ENCODE measurements at places on chromosomes 12 and 14. TPM values are rescaled to one million over a fixed set of nuclear protein-coding genes. Genes with fewer than 3 reads are reported as not detected.
A peak's percentile ranks its signal among the peaks of the same experiment; 100 is the strongest.

- DNase-seq, result no peak
These were observed 174.6 kb downstream of the SLC25A21 start for GRCh38 chr14:36997843-36998242.

- DNase-seq, result no peak
These were observed 142.8 kb downstream of the SCARB1 start for GRCh38 chr12:124720681-124721500.

DNA sequence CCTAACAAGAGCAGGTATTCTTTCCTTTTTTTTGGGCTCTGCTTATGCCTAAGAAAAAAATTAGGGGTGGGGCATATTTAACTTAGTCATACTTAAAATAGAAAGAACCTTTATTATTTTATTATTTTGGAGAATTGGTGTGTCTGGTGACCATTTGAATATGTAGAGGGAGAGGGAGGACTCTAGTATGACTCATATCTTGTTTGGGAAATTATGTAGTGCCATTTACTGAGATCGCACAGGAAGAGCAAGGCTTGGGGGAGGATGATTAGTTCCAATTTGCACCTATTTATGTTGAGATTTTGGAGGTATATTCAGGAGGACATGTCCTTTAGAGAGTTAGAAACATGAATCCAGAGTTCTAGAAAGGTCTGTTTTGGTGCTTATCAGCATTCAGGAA is 9.9 kb downstream of the ZNF410 start:
- DNase-seq, result no peak

DNA sequence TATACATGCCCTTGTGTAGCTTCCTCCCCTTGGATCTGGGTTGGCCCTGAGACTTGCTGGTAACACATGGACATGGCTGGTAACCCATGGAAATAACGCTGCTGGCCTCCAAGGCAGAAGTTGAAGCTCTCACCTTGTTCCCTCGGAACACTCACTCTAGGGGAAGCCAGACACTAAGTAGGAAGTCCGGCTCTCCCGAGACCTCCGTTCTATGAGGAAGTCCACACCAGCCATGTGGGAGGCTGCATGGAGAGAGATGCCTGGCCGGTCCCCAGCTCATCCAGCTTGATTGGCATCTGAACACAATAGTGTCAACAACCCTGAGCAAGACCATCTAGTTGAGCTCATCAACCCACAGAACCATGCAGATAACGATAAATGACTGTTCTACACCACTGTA is 39.7 kb upstream of the VRK1 start:
- DNase-seq, result no peak

DNA sequence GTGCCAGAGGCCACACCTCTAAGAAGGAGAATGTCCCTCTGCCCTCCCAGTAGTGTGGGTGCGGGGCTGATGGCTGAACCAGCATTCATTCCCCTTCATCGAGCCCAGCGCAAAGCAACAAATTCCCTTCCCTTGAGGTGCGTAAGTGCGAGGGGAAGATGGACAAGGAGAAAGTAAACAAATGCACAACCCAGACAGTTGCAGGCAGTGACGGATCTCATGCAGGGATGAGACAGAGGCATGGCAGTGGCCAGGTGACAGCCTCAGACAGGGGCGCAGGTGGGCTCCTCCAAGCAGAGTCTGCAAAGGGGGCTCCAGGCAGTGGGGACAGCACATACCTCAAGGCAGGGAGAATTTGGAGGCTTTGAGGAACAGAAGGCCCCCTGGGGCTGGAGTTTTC is 2.3 kb upstream of the MYL2 start:
- no peak for DNase-seq

DNA sequence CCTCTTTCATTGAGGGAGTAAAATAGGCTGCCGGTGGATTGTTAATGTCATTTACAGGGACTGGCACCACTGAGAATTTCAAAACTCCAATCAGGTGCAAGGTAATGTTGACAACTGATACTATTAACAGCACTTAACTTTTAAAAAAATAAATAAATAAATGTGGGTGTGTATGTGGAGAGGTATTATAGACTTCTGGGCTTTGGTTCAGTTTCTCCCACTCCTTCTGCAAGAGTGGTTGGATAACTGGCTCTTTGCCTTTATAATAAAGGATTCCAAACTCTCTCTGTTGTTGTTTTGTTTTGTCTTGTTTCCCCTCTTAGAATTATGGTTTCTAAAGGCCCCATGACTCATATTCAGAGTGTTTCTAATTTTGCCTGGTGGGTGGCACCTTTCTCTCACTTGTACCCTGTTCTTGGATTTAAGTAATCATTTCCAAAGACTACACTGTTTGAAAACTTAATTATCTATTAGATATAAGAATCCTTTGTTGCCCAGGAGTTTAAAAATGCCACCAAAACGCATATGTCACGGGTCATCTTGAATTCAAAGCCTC is 151.6 kb upstream of the ARID2 start:
- DNase-seq, result no peak

GRCh38 chr14:30610787-30611343 is 11.3 kb upstream of the SCFD1 start:
- DNase-seq, result no peak

DNA sequence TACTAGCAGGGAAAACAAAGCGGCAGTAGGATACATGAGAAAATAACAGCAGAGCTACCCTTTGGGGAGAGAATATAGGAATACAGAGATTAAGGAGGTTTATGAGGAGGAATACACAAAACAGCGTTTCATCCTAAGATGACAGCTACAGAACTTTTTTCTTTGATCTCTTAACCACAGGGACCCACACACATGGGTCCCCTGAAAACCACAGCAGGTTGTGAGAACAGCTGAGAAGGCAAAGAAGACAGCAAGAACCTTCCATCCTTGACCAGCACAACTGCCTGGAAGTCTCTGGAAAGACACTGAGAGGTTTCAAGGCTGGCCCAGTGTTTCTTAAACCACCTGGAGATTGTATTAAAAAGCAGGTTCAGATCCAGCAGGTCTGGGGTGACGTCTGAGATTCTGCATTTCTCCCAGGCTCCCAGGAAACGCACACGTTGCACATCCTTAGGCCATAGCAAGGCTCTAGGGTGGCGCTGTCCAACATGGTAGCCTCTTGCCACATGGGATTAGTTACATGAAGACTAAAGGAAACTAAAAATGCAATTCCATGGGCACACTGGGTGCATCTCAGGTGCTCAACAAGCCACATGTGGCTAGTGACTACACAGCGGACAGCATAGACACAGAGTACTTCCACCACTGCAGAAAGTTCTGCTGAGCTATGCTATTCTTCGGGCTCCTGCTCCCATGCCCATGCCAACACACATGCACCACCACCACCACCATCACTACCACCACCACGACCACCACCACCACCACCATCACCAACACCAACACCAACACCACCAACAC is 92.3 kb downstream of the FOXN3 start:
- DNase-seq, result no peak

- DNase-seq, result no peak
These were observed 291.2 kb downstream of the CPNE8 start for GRCh38 chr12:38614171-38614570.

DNA sequence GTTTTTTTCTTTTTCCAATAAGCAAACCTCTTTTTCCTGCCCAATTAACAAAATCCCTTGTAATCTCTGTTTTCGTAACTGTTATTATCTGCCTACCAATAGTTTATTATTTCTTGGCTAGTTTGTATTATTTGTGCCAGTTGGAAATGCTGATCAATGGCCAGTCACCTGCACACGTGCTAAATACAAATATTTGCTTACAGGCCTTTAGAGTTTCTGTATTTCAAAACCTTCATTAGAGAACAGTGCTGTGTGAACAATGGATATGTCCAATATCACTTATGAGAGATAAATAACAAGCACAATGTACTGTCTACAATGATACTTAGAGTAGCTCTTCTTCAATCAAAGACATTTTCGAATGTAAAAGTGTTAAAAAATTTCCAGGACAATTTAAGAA is 10.8 kb upstream of the DYRK2 start:
- DNase-seq, result no peak

- DNase-seq, result no peak
These were observed 25.2 kb downstream of the PTPN11 start for GRCh38 chr12:112443916-112444315.

GRCh38 chr12:130620281-130620680 is 95.8 kb downstream of the RIMBP2 start:
- no peak for DNase-seq

DNA sequence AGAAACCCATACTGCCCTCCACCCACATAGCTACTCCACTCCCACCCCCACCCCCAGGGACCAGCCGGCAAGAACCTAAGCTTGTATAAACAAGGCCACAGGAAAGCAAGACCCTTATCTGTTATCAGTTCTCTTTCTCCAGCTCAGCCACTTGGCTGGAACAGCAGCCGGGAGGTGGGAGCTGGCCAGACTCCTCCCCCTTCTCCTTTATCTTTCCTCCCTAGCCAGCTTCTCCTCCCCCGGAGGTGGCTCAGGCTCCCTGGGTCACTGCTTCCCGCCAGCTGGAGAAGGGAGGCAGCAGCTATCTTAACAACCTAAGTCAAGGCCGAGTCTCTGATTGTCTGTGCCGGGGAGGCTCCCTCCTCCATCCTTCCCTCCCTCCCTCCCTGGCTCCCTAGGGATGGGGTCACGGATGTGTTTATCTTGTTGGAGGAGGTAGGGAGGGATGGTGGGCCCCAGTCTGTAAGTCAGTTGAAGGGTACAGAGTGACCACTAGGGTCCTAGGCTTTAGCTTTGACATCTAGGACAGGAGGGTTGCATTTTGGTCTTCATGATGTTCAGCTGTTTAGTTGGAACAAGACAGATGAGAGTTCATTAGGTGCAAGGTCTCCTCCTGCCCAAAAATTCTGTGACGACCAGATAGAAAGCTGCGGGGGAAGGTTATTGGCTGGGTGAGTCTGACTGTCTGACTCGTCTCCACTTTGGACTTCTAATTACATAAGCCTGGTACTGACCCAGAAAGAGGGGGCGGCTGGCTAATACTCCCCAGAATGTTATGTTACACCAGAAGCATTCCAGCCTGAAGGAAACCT is 29.7 kb downstream of the ZFP36L1 start:
- peak; percentile 75 for DNase-seq

GRCh38 chr14:67729072-67729885 is 27.6 kb downstream of the RDH12 start:
- DNase-seq, result peak; percentile 88

DNA sequence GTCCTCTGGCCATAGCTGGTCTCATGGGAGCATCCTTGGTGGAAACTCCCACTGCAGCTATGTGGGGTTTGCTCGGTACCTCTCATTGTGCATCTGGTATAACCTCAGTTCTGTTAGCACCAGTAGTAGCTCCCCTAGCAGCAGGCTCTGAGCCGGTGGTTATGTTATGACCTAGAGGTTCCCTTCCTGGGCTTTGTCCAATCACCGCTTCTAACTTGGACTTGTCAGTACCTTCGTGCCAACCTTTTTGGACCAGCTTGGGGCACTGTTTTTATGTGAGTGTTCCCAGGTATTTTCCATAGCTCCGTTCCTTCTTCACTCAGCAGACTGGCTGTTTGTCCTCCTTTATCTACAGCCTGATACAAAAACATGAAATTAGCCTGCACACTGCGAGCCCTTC is 55.7 kb downstream of the ATG14 start:
- DNase-seq, result no peak

DNA sequence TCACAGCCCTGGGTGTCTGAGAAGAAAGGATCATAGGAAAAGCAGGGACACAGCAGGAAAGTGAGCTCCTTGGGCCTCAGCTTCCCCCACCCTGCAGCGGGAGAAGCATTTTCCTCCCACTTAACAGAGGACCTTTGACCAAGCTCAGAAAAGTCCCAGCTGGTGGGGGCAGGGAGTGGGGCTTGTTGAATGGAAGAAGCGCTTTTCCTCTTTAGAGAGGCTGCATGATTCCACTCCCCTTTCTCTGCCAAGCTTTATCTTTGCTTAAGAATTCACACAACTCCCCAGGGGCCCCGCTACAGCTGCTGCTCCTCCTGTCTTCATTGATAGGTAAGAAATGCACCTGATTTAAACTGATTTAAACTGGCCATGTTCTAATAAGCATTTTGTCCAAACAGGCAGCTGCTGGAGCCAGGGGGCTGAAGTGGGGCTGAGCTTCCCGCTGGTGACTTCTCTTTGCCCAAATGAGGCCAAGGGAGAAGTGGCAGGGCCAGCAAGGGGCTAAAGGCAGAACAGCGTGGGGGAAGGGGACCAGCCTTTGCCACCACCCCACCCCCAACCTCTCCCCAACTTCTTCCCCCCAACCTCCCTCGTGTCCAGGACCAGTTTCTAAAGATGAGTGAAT is 1.7 kb upstream of the PAPLN start:
- DNase-seq, result peak; percentile 60

DNA sequence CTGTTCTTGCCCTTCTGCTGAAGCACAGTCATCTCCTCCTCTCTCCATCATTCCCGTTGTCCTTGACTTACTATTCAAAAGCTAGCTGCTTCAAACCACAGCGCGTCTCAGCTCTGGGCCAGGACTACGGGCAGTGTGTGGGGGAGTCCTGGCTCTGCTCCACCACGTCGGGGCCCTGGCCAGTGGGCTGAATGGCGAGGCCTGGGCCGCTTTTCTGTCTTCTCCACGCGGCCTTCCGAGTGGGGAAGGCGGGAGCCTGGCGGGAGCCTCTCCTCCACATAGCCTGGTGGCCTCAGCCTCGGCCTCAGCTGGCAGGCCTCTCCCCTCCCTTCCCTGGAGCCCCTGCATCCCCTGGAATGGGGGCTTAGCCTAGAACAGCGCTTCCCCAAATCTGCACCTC is 16.5 kb downstream of the ANKRD9 start:
- no peak for DNase-seq

GRCh38 chr12:67315661-67316060 is 46.5 kb downstream of the CAND1 start:
- no peak for DNase-seq

DNA sequence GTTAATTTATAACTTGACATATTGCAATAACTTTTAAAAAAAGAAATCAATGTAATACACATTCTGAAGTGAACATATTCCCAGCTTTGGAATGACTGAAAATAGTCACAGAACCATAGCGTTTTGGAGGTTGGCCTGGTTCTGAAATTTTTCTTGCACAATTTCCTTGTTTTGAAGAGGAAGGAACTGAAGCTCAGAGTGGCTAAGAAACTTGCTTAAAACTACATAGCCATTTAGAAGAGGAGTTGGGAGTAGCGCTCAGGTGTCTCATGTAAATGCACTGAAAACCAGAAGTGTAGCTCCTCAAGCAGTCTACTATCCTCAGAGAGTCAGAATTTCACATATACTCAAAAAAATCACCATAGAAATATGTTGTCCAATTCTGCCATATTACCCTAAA is 41.2 kb downstream of the SLC38A1 start:
- DNase-seq, result no peak

DNA sequence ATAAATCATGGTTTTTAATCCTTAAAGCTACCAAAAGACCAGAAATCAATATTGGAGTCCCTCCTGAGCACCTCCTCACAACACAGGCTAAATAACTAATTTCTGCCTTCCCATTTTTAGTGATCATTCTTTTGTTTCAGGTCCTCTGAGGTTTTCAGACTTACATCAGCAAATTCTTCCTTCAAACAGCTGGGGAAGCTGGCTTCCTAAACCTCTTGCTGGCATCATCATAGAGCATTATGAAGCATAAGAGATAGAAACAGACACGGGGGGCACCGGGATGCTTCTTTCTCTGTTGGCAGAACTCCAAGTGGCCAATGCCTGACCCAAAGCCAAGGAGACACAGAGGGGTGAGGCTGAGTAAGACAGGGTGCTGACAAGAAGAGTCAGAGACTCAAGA is 47.9 kb upstream of the DBX2 start:
- no peak for DNase-seq

The PROX2 gene
- total RNA-seq, result not detected

The FRS2 gene
- total RNA-seq, result 33.7 TPM

The MDGA2 gene
- total RNA-seq, result 2.1 TPM

The CELA1 gene
- total RNA-seq, result not detected

The MYF5 gene
- not detected for total RNA-seq

The DDIT3 gene
- total RNA-seq, result 14.1 TPM

The ENDOU gene
- total RNA-seq, result not detected

The CDC42BPB gene
- 97.3 TPM for total RNA-seq

Data from H9 (cell line).